ENCODE measurements at places on chromosomes 5 and 9.

- DNase-seq = no peak
Observed at GRCh38 chr5:27403243-27403882, 365.0 kb upstream of the CDH9 start.

DNA sequence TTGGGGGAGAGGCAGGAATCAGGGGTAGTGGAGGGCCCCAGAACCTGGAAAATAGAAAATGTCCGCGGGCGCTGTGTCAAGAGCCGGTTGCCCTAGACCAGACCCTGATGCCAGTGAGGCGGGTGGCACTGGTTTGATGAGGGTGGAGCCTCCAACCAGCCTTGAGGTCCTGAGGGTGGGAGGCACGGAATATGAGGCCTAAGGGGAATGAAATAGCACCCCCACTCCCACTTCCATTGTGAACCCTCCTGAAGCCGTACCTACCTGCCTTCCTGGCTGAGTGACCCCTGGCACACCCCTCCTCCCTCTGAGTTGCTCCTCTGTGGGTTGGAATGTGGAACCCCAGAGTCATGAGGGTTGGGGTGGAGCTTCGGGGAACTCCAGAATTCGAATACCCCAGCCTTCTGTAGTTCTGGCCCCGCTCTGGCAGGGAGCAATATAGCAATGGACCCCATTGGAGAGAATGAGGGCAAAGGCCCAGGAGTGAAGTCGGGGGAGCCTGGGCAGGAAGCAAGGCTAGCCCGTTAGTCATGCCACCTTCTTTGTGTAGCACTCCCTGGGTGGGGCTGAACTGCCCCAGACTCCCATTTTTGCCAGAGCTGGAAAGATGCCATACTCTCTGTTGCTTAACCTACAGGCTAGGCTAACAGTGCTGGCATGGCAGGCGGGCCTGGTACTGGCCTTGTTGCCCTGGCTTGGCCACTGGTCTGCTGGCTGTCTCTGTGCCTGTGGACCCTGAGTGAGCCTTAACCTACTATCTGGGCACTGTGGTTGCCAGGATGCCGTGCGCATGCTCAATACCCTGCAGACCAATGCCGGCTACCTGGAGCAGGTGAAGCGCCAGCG lies 1.0 kb downstream of the FPGS start:
- no peak for DNase-seq

GRCh38 chr5:52804387-52804791 lies 16.7 kb downstream of the ITGA1 start:
- no peak for DNase-seq

GRCh38 chr5:163861670-163862069 lies 356.3 kb downstream of the MAT2B start:
- no peak for DNase-seq

DNA sequence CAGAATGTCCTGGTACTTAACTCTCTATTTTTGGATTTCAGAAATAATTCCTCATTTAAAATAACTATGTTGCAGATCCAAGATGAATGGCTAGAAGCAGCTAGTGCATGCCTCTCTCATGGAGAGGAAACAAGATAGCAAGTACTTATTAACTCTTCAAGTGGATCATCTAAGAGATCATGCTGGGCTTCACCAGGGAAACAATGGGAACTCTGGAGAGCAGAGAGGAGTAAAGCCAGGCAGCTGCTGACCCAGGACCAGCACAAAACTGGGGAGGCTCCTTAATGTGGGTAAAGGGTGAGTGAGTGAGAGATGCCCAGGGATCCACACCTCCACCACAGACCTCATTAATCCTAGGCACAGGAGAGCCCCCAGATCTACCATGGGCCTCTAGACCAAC lies 897.8 kb upstream of the ACO1 start:
- DNase-seq = no peak

DNA sequence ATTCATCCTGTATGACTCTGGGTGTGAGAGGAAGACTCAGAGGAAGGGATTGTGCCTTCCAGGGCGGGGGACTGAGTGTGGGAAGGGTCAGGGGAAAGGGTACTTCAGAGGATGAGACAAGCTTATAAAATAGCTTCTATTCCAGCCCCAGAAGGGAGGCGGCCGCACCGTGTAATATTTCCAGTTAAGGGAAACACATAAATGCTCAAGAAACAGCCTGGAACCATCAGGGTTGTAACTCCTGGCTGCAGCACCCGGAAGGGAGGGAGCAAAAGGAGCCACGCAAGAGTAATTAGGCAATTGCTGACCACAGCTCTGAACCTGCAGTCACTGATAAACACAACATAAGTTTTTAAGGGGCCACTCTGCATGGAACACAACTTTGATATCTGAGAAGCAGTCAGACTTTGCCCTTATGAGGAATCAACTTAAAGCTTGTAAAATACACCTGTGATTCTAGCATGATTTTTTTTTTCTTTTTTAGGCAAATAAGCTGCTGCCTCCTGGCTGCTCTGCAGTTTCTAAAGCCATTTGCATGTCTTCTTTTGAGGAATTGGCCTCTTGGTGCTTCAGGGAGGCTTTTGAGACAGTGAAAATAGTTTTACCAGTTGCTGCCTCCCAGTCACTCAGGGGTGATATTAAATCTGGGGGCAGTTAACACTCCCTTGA lies 382.7 kb downstream of the ENC1 start:
- DNase-seq = peak; percentile 63

DNA sequence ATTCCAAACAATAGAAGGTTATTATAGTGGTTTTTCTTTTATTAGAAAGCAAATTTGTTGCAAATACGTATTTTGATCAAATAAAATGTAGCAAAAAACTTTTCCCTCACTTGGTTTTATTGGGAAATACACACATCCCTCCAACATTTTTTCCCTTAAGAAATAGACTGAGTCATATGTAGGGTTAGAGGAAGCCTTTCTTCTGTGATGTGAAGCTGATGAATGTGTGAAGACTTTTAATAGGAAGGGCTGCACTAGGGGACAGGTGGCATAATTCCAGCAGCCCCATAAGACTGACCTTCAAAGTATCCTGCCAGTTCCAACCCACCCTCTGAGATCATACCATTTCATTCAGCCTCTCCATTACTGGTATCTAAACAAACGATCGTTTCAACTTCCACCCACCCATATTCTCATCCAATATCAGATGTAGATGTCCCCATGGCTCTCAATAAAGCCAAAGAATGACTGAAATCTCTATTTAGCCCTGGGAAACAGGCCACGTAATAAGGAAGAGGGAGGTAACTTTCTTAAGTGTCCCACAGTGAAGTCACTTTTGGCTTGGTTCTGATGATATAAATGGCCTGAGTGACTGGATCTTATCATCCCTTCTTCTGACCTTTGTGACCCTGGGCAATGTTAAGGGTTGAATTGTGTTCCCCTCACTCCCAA lies 64.7 kb upstream of the LPAR1 start:
- no peak for DNase-seq

- DNase-seq = no peak
Observed at GRCh38 chr5:491119-491855, 33.0 kb downstream of the SLC9A3 start.

DNA sequence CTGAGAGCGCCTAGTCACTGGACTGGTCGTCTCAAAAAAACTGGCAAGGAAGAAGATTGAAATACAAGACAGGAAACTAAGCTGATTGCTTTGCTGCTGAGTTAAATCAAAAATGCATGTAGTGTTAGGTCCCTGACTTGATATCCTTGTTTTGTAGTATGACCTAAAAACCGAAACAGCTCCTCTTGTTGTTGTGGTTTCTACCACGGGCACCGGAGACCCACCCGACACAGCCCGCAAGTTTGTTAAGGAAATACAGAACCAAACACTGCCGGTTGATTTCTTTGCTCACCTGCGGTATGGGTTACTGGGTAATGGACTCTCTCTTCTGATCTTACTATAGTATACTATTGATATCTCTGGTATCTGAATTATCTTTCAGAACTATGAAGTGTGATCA lies 4.3 kb downstream of the MTRR start:
- DNase-seq = no peak

- DNase-seq = no peak
Observed at GRCh38 chr5:165135565-165135964, 1630.1 kb downstream of the MAT2B start.

- peak; percentile 44 for DNase-seq
Observed at GRCh38 chr9:124040935-124041816, 29.6 kb downstream of the LHX2 start.

DNA sequence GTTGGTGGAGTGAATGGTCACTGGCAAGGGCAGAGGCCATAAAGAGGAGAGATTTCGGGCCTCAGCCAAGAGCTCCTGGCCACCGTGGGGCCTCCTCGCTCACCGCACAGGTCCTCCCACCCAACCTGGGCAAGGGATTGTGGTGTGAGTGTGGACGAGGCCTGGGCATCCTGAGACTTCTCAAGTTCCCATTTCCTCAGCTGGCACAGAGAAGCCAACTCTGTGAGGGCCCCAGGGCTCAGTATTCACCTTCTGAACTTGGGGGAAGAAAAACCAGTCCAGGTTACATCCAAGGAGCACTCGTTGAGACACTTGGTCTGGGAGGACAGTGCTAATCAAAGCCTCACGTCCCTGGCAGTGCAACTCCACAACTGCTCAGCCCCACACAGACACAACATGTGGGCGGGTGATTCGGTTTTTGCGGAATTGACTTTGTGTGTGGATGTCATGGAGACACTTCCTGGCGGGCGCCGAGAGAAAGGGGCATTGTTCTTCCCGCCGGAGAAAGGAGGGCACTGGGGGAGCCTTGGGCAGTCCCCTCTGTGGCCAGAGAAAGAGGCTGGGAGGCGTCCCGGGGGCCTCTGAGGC lies 28.5 kb upstream of the NKD2 start:
- DNase-seq = no peak

DNA sequence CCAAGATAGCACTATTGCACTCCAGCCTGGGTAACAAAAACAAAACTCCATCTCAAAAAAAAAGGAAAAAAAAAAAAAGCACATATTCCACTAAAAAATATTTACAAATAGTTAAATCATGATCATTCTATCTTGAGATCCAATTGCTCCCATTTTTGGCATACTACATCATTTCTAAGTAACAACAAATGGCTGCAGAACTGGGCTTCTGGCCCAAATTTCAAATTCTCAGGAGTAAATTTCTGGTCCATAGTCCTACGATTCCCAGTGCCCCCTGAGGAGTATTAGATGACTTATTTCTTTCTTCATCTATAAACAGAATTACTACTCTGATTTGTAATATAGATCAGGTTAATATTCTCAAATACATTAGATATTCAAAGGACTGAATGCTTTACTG lies 62.1 kb downstream of the CEMIP2 start:
- DNase-seq = no peak

GRCh38 chr5:137367951-137368350 lies 131.2 kb downstream of the SPOCK1 start:
- DNase-seq = no peak

- DNase-seq = no peak
Observed at GRCh38 chr9:31030741-31031202, 1353.7 kb upstream of the ACO1 start.

GRCh38 chr5:175211956-175212756 lies 231.8 kb downstream of the DRD1 start:
- no peak for DNase-seq

DNA sequence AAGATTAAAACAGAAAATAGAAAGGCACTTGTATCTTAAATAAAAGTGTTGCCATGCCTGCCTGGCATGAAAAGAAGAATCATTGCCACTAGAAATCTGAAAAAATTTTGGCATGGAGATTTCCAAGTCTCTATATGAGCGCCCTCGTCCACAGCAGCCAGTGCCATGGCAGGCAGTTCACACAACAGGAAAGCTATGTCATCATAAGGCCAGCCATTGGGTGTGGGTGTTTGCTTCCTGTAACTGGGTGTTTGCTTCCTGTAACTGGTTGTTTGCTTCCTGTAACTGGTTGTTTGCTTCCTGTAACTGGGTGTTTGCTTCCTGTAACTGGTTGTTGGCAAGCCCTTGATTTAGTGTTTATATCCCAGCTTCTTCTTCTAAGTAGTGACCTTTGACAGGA lies 446.7 kb downstream of the IRX1 start:
- no peak for DNase-seq

DNA sequence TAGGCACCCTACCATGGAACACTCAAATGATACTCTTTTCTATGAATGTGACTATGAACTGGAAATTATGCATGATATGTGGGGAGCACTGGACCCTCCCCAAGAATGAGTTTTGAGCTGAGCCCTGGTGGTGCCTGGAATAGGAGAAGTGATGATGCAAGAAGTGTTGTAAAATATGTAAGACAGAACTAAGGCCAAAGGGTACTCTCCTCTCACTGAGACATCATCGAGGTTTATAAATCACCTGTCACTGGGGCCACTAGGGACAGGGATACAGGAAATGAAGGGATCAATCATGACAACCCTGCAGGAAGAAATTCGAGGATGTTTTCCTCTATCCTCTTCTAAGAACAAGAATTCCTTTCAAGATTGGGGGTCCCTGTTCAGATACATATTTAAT lies 45.4 kb downstream of the PCSK1 start:
- DNase-seq = peak; percentile 20

DNA sequence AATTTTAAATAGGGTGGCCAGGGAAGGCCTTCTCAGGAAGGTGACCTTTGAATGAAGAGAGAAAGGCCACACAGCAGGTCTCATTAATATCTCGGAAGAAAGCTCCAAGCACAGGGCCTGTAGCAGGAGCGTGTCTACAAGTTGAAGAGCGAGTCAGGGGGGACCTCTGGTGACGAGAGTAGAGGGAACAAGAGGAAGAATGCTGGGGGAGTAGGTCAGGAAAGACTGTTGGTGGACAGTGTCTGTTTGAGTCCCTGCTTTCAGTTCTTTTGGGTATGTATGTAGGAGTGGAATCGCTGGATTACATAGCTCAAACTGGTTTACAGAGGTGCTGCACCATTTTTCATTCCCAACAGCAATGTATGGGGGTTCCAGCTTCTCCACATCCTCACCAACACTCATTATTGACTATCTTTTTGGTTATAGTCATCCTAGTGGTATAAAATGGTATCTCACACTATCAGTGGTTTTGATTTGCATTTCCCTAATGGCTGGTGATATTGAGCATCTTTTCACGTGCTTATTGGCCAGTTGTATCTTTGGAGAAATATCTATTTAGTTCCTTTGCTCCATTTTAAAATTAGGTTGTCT lies 55.8 kb downstream of the NUP214 start:
- DNase-seq = no peak

- no peak for DNase-seq
Observed at GRCh38 chr5:53820802-53821171, 260.3 kb downstream of the NDUFS4 start.

- DNase-seq = peak; percentile 14
Observed at GRCh38 chr9:129027685-129028191, 393 bp downstream of the SH3GLB2 start.

GRCh38 chr5:10452768-10453331 lies 11.2 kb downstream of the ROPN1L start:
- DNase-seq = peak; percentile 82

- no peak for DNase-seq
Observed at GRCh38 chr9:37029304-37029775, 4.7 kb downstream of the PAX5 start.

GRCh38 chr5:34740389-34740806 lies 84.3 kb downstream of the RAI14 start:
- DNase-seq = no peak

DNA sequence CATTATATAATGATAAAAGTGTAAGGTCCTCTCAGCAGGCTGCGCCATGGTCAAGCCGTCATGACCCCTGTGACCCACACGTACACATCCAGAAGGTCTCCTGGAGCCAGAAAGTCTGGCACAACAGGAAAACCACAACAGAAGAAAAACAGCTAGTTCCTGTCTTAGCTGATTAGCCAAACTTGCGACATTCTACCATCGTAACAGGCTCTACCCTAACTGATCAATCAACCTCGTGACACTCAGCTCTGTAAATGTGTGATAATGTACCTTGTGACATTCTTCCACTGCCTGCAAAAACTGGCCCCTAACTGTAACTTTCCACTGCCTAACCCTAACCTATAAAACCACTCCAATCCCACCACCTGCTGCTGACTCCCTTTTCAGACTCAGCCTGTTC lies 316.4 kb upstream of the TUSC1 start:
- no peak for DNase-seq

- peak; percentile 62 for DNase-seq
Observed at GRCh38 chr5:127313847-127314473, 23.4 kb downstream of the MEGF10 start.

Data from suppressor macrophage (primary cell).